ENCODE measurements at places on chromosomes 7 and 10.

DNA sequence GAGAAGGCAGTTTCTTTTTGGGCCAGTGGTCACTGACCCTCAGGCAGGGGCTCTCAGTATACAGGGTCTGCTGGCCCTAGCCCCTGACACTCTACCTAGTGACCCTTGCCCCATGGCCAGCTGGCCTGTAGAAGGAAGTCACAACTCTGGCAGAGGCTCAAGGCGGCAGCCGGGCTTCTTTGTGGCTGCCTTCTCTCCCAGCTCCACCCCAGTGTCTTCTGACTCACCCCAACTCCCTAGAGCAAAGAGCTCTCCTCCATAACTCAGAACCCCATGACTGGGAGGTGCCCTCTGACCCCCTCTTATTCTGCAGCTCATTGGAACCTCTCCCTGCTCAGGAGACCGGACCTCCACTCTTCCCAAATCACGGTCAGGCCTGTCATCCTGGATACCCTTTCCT lies 358.2 kb downstream of the FGFR2 start:
- DNase-seq, result no peak

DNA sequence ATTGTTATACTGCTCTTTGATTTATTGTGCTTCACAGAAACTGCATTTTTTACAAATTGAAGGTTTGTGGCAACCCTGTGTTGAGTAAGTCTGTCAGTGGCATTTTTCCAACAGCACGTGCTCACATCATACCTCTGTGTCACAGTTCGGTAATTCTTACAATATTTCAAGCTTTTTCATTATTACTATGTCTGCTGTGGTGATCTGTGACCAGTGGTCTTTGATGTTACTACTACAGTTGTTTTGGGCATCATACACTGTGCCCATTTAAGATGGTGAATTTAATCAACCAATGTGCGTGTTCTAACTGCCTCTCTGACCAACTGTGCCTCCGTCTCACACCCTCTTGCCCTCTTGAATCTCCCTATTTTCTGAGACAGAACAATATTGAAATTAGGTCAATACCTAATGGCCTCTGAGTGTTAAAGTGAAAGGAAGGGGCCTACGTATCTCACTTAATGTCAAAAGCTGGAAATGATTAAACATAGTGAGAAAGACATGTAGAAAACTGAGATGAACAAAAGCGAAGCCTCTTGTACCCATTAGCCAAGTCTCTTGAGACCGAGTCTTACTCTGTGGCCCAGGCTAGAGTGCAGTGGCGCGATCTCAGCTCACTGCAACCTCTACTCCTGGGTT lies 20.2 kb upstream of the ASL start:
- no peak for DNase-seq

GRCh38 chr10:29191674-29192073 lies 97.2 kb upstream of the LYZL1 start:
- DNase-seq, result peak; percentile 91

- no peak for DNase-seq
These were observed 77.1 kb upstream of the GNAI1 start for GRCh38 chr7:80057488-80057887.

- DNase-seq, result no peak
These were observed 282.4 kb downstream of the TNS3 start for GRCh38 chr7:47299496-47299895.

- no peak for DNase-seq
These were observed 31.7 kb upstream of the IKZF1 start for GRCh38 chr7:50272808-50273207.

- no peak for DNase-seq
These were observed 118.1 kb downstream of the GNAT3 start for GRCh38 chr7:80393786-80394185.

GRCh38 chr10:815338-816090 lies 116.0 kb downstream of the LARP4B start:
- DNase-seq, result no peak

DNA sequence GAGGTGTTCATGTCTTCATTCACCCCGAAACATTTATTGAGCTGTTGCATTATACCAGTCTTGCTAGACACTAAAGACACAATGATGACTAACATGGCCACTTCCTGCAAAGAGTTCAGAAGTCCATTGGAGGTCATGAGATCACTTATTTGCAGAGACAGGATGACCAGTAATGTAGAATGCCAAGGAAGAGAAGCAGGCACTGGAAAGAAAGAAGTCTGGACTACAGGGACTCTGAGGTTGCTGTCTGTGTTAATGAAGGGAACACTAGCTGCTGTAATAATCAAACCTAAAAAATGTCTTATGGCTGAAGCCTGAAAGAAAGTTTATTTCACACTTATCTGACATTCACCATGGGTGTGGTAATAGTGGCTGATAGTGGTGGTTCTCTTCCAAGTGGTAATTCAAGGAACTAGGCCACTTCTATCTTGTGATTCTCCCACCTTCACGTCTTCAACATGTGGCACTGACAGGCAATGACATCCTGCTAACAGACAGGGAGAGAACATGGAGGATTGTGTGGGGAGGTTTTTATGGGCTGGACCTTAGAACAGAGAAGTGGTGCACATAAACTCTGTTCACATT lies 89.2 kb upstream of the MKLN1 start:
- peak; percentile 84 for DNase-seq
